PC-3 (cell line): ENCODE measurements at places on chromosomes 13 and 19.

DNA sequence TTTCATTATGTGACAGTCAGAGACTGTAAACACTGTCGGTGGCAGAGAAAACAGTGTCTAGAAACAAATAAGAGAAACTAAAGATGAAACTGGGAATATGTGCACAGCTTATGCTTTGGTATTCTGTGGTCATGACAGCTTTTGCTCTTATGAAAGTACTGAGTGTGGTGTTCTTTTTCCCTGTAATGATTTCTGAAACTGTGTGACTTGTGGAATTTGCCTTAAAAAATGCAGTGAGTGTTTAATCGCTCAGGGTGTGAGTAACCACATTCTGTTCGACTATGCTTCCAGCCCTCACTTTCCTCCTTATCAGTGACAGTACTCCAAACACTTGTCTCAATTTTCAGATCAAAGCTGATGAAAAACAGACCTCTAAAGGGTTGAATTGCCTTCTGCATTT is 66.9 kb upstream of the DIAPH3 start:
- no peak for DNase-seq

DNA sequence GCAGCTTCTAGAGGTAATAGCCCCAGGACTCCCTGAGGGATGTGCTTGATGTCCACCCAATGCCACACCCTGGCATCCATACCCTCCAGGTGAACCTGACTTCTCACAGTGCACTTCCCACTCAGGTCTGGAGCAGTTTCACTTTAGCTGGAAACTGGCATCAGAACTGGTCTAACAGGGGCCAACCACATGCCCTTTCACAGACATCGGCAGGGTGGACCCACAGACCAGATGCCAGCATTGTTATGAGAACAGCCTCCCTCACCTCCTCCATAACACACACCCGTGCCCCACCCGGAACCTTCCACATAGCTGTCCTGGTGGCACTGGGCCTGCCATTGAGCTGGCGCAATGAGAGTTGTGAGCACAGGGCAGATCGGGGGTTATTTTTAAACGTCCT is 77.4 kb upstream of the GPR12 start:
- peak; percentile 22 for DNase-seq

- no peak for DNase-seq
Observed at GRCh38 chr19:53554804-53555203, 16.9 kb downstream of the ZNF331 start.

- DNase-seq, result peak; percentile 29
Observed at GRCh38 chr19:3618144-3618810, 8.3 kb downstream of the CACTIN start.

GRCh38 chr19:3360421-3361383 is 5.7 kb upstream of the NFIC start:
- DNase-seq, result peak; percentile 31
